D721Med (cell line): ENCODE measurements at places on chromosomes 6 and 20.

DNA sequence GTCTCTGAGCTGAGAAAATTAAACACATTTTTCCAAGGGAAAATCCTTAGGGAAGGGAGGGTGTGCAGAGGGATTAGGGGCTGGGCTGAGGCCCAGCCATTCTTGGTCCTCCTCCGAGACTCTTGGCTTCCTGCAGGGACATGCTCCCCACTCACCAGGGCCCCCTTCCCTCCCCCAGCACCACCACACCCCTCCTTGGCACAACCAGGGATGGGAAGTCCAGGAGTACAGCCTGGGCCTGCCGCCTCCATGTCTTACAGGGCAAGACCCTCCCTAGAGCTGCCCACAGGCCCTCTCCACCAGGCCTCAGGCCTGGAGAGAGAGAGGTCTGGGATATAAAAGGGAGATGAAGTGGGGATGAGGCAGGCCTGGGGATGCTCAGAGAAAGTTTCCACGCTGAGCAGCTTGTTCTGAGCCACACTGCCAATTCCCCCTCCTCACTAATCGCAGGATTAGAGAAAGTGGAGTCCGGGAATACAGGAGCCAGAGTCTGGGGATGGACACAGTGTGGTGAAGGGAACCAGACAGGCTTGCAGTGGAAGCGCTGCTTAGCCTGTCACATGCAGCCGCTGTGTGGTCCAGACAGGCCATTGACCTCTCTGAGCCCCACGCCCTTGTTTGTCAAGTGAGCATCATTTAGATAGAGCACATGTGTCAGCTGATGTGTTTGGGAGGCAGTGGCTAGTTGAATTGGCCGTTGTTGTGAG lies 105.5 kb downstream of the MRPL14 start:
- no peak for DNase-seq

DNA sequence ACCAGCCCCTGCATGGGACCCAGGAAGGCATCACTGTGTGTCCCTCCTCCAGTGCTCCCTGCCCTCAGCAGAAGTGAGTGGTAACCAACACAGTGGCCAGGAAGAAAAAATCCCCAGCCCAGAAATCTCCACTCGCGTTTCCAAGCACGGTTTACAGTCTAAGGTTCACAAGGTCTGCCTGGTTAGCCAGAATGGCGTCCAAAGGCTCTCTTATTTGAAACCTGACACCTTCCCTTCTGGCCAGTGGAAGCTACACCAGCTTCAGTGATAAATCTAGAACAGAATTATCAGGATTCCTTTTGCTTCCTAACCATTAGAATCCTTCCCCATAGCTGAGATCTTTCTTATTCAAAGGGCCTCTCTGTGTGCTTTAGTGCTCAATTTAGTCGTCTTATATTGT lies 9.2 kb downstream of the LY86 start:
- DNase-seq: no peak

- no peak for DNase-seq
Observed at GRCh38 chr6:163290545-163291274, 123.8 kb upstream of the QKI start.

- no peak for DNase-seq
Observed at GRCh38 chr6:54255886-54256285, 52.4 kb upstream of the TINAG start.

GRCh38 chr6:159578629-159579028 lies 114.4 kb downstream of the SOD2 start:
- no peak for DNase-seq

GRCh38 chr6:118391086-118391485 lies 157.0 kb upstream of the PLN start:
- DNase-seq: no peak

GRCh38 chr6:17588011-17588410 lies 12.1 kb upstream of the FAM8A1 start:
- DNase-seq: no peak
